ENCODE measurements at places on chromosomes 12 and 14.
A peak's percentile ranks its signal among the peaks of the same experiment; 100 is the strongest.

GRCh38 chr14:91918186-91918883, 29.2 kb downstream of the FBLN5 start:
- no peak for DNase-seq

GRCh38 chr12:62730649-62731048, 204.3 kb downstream of the PPM1H start:
- no peak for DNase-seq

GRCh38 chr12:32272465-32272864, 126.9 kb upstream of the FGD4 start:
- peak; percentile 13 for DNase-seq

DNA sequence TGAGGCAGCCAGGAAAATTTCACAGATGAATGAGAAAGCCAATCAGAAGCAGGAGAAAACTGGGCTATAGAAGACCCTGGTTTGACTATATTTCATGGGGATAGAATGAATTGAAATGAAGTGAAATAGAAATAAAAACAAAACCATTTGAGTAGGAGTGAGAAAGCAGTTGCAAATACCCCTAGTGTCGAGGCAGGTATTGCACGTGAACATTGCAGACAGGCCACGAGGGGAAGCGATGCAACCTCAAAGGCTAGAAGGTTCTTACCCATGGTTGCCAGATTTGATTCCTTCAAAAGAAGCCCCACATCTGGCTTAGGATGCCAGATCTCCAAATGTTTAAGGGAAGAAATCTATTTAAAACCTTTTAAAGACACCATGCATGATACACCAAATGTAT, 648.9 kb downstream of the VRK1 start:
- peak; percentile 56 for DNase-seq

GRCh38 chr12:24066865-24067264, 117.4 kb upstream of the SOX5 start:
- DNase-seq = no peak

Data from activated CD8-positive, alpha-beta T cell treated with anti-CD3 and anti-CD28 coated beads for 36 hours (primary cell).